ENCODE measurements at places on chromosomes 12 and 14.

- DNase-seq: no peak
Observed at GRCh38 chr12:100789146-100789545, 5.4 kb upstream of the ANO4 start.

GRCh38 chr12:80576641-80577418, 130.6 kb upstream of the MYF6 start:
- DNase-seq: no peak

GRCh38 chr12:96371138-96371789, 29.0 kb downstream of the CDK17 start:
- DNase-seq: no peak

DNA sequence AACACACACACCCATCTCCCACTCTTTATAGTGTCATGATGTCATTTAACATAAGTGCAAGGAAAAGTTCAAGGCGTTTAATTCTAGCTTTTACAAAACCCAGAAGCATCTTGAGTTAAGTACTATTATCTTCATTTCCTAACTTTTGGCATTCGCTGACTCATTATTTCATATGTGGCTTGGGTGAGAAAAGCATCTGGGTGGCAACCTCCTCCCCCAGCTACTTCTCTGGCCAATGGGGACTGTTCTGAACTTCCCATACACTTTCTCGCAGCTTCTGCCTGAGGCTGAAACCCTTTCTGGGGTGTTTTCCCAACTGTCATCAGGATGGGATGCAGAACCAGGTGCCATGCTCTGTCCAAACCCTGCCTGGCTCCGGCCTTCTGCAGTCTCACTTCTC, 2.8 kb upstream of the MARK3 start:
- no peak for DNase-seq

GRCh38 chr12:31343139-31343538, 17.2 kb upstream of the SINHCAF start:
- no peak for DNase-seq

GRCh38 chr14:44462381-44462780, 44.7 kb downstream of the FSCB start:
- no peak for DNase-seq

DNA sequence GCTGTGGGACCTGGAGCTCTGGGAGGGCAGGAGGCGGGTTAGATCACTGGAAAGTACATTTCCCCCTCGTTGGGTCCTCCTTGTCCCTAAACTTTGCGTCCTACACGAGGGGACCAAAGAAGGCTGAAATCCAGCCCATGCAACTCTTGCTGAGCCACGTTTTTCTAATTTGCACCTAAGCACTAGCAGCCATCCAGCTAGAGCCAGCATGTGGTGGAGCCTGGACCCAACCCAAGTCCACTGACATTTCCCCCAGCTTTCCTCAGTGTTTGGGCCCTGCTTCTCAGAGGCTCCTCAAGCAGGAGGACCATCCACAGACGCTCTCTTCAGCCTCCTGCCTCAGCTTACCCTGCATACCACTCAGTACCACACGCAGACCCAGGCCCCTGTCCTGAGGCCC, 49.7 kb downstream of the TSPAN11 start:
- DNase-seq: no peak

GRCh38 chr14:102883089-102883541, 39.3 kb upstream of the AMN start:
- no peak for DNase-seq

GRCh38 chr12:182381-182892, 31.5 kb downstream of the SLC6A12 start:
- no peak for DNase-seq

GRCh38 chr12:81492131-81492720, 266.9 kb downstream of the PPFIA2 start:
- no peak for DNase-seq

DNA sequence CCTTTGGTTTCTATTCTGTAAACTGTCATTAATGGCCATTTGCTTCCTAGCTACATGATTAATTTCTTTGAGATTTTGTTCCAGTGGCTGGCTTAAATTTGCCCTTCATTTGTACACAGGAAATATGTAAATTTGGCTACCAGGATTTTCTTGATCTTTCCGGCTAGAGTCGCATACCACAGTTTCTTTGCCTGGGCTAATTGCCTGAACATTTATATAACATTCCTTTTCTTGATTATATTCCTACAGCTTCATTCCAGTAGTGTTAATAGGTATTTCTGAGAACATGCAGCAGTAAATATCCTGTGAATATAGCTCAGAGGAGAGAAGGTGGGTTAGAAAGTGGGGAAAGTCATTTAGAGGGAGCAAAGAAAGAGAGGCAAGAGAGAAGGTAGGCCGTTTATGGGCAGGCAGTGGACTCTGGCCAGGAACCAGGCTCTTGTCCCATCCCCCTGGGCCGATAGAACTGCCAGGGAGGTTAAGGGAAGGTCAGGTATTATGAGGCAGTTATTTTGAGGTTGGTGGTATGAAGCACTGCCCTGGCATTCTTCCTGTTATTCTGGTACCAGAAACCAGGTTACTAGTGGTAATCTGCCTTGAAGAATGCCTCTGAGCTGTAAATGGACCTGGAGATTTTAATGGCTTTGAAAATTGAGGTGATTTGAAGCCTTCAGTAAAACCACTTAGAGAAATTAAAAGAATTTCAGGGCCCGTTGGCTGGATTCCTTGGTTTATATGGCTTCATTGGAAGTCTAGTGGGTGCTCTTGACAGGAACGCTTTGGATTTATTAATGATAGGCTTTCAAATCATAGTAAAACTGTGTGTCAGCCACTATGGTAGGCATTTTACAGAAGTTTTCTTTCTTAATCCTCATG, 4.4 kb downstream of the RNF10 start:
- no peak for DNase-seq

DNA sequence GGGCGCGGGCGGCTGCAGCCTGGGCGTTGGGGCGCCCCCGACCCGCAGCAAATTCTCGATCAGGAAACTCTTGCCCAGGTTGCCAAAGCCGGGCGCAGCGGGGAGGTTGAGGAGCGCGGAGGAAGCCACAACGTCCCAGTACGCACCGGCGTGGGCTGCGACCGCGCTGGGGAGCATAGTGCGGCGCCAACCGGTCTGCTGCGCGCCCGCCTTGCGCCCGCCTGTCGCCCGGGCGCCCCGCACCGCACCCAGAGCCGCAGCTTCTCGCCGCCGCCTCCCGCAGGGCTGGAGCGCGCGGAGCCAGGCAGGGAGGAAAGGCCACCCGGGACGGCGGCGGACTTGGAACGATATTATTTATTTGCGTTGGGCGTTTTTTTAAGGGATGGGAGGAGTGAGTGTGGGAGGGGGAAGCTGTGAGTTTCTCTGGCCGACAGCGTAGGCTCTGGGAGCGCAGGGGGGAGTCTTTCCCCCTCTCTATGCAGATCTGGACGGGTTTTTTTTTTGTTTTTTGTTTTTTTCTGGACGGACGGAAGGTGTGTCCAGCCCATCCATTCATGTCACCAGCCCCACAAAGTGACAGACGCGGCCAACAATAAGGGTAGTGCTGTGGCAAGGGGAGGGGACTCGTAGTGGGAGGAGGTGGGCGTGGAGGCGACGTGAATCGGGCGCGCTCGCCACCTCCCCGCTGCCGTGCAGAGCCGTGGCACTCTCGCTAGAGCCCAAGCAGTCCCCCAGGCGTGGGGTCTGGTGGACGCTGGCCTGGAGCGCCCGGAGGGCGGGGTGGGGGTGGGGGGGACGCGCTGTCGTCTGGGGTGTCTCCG, at the start of gene DBX2:
Gene DBX2 (minus strand): TSS at position 349 of the 821 bp plus-strand sequence. CDS start 172 bp downstream, at position 177.
- DNase-seq: no peak

GRCh38 chr14:74609721-74610120, 2.3 kb downstream of the LTBP2 start:
- no peak for DNase-seq

DNA sequence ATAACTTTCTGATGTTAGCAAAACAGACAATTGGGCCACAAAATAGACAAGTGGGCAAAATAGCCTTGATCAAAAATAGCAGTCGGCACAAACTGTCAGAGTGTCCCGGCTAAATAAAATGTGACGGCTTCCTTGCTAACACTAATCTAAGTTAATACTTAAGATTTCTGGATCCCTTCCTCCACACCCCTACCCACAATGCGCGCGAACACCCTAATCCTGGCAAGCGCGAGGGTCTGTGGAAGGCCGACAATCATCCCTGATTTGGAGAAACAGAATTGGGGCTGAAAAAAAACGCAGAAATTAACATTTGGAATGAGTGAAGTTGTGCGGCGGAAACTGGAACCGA, 489 bp downstream of the CEP290 start:
- no peak for DNase-seq

GRCh38 chr12:117540011-117540410, 178.6 kb upstream of the NOS1 start:
- no peak for DNase-seq

- peak; percentile 13 for DNase-seq
Observed at GRCh38 chr14:97185186-97185585, 388.0 kb downstream of the VRK1 start.
